Bronchial smooth muscle cell (primary cell): ENCODE measurements at places on chromosomes 16 and 17. TPM values are rescaled to one million over a fixed set of nuclear protein-coding genes. Genes with fewer than 3 reads are reported as not detected.

The TLCD3A gene
- 10.1 and 12.0 TPM in 2 replicates for total RNA-seq

The NT5C gene
- total RNA-seq, result 16.4 and 35.6 TPM in 2 replicates

The SLC5A10 gene
- total RNA-seq, result not detected in 2 replicates

The NGFR gene
- total RNA-seq, result 0.26 and 0.32 TPM in 2 replicates

The AP2B1 gene
- total RNA-seq, result 56.2 and 82.9 TPM in 2 replicates

The TERF2IP gene
- 24.2 and 38.9 TPM in 2 replicates for total RNA-seq

The NOXO1 gene
- 0.16 TPM in 1 of 2 replicates, not detected in the other for total RNA-seq

The ICAM2 gene
- total RNA-seq, result 0.26 and 0.32 TPM in 2 replicates

The RSAD1 gene
- 20.1 and 21.3 TPM in 2 replicates for total RNA-seq

The NAGS gene
- total RNA-seq, result 2.2 and 3.5 TPM in 2 replicates

The DLX3 gene
- total RNA-seq, result not detected in 2 replicates

The ZC3H7A gene
- total RNA-seq, result 27.9 and 35.5 TPM in 2 replicates

The MAPT gene
- 0.32 and 0.60 TPM in 2 replicates for total RNA-seq

The TNFRSF13B gene
- 0.09 TPM in 1 of 2 replicates, not detected in the other for total RNA-seq

The NAGLU gene
- 29.1 and 32.9 TPM in 2 replicates for total RNA-seq

The PARD6A gene
- 0.47 and 0.86 TPM in 2 replicates for total RNA-seq

The CD2BP2 gene
- 31.2 and 40.7 TPM in 2 replicates for total RNA-seq

The CRHR1 gene
- total RNA-seq, result not detected in 2 replicates

The GAS2L2 gene
- not detected in 2 replicates for total RNA-seq
